ENCODE measurements at places on chromosomes 2 and 18. TPM values are rescaled to one million over a fixed set of nuclear protein-coding genes. Genes with fewer than 3 reads are reported as not detected.

AGPS gene
- 13.6 TPM for total RNA-seq

CFC1B gene
- total RNA-seq = not detected

- DNase-seq = no peak
- no peaks in the 10 kb centered on the region for H3K36me3 ChIP-seq
- H3K27ac ChIP-seq = no peak overlapping the region
- no peak overlapping the region for H3K4me3 ChIP-seq
Measured at GRCh38 chr2:17851731-17852585, 26.5 kb upstream of the KCNS3 start.

- H3K27ac ChIP-seq = no peak overlapping the region
- H3K4me1 ChIP-seq = no peaks in the 10 kb centered on the region
- no peak overlapping the region for H3K4me3 ChIP-seq
- no peaks in the 10 kb centered on the region for H3K36me3 ChIP-seq
- H3K27me3 ChIP-seq = no peaks in the 10 kb centered on the region
- no peak for DNase-seq
Measured at GRCh38 chr18:68427951-68428401, 286.9 kb downstream of the TMX3 start.

DNA sequence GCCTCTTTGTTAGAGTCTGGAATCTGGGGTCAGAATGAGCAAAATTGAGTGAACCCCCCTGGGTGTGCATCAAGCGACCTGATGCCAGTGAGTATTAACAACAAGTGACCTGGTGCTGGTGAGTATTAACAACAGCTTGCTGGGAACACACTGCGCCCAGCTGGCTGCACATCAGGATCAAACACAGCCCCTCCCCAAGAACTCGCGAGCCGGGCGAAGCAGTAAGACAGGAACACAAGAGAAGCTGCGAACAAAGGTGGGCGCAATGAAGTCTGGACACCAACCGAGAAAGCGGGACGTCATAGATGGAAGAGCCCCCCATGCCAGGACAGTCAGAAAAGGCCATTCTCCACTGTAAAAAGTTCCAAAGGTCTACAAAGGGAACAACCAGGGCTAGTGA lies 34.3 kb downstream of the CRACDL start:
- no peak overlapping the region for H3K27ac ChIP-seq
- H3K27me3 ChIP-seq = no peaks in the 10 kb centered on the region
- peak; percentile 49 for DNase-seq

ACVR1C gene
- total RNA-seq = 1.9 TPM

- H3K4me3 ChIP-seq = no peak overlapping the region
- no peak for DNase-seq
- no peaks in the 10 kb centered on the region for H3K27me3 ChIP-seq
- no peak overlapping the region for H3K27ac ChIP-seq
- no peaks in the 10 kb centered on the region for H3K36me3 ChIP-seq
- H3K4me1 ChIP-seq = no peaks in the 10 kb centered on the region
Measured at GRCh38 chr2:162370931-162371330, 27.0 kb downstream of the GCA start.

FKBP1B gene
- 8.0 TPM for total RNA-seq

GRCh38 chr2:27212626-27213471 lies 781 bp upstream of the SLC5A6 start:
- H3K27me3 ChIP-seq = no peaks in the 10 kb centered on the region
- peaks cover 26% of the 10 kb centered on the region for H3K36me3 ChIP-seq
- no peak for DNase-seq

- peak overlapping the region; percentile 100 for H3K27ac ChIP-seq
- no peaks in the 10 kb centered on the region for H3K27me3 ChIP-seq
- peaks cover 32% of the 10 kb centered on the region for H3K4me1 ChIP-seq
Measured at GRCh38 chr2:178450524-178450773, 526 bp downstream of the PRKRA start.

DOK1 gene
- total RNA-seq = 3.3 TPM

DNA sequence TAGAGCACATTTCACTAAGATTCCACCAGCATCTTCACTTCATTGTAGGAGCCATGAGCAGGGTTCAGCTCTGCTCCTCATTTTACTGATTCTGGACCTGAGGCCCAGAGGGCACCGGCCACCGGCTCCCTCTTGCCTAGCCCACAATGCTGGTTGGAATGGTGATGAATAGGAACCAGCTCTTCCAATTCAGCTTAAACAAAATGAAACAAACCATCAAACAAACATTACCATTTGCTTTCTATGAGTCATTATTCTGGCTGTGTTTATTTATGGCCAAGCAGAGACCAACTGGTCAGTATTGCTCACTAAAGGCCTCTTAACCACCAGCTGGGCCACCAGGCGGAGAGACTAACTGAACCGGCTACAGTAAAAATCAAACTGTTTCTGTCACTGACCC lies 176.7 kb downstream of the MTX2 start:
- no peak for DNase-seq
- no peak overlapping the region for H3K4me3 ChIP-seq
- H3K4me1 ChIP-seq = peaks cover 2% of the 10 kb centered on the region
- no peaks in the 10 kb centered on the region for H3K27me3 ChIP-seq

- H3K27me3 ChIP-seq = no peaks in the 10 kb centered on the region
- peaks cover 34% of the 10 kb centered on the region for H3K36me3 ChIP-seq
- peak; percentile 97 for DNase-seq
- H3K4me1 ChIP-seq = peaks cover 84% of the 10 kb centered on the region
- H3K4me3 ChIP-seq = no peak overlapping the region
Measured at GRCh38 chr2:26772064-26773001, 8.2 kb downstream of the SLC35F6 start.

GRCh38 chr18:56565046-56565445 lies 73.3 kb downstream of the TXNL1 start:
- peaks cover 12% of the 10 kb centered on the region for H3K4me1 ChIP-seq
- DNase-seq = no peak
- H3K27ac ChIP-seq = peak overlapping the region; percentile 49

GRCh38 chr2:104758199-104758620 lies 95.7 kb upstream of the POU3F3 start:
- no peak overlapping the region for H3K4me3 ChIP-seq
- H3K4me1 ChIP-seq = no peaks in the 10 kb centered on the region
- DNase-seq = no peak
- no peak overlapping the region for H3K27ac ChIP-seq

DNA sequence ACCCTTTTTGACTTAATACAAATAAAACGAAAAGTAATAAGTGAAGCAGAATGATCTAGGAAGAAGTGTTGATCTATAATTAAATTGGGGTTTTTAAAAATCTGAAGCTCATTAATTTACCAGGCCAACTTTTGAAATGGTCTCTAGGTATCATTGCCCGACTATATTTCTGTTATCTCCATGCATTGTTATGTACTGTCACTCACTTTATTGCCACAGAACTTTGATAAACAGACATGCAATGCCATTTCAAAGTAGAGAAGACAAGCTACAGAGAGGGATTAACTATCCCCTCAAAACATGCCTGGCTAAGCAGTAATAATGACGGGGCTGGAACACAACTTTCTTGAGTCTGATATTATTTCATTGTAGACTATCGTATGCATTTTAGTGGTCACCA lies 147.6 kb upstream of the ITGA4 start:
- no peak overlapping the region for H3K4me3 ChIP-seq
- DNase-seq = no peak
- H3K27me3 ChIP-seq = no peaks in the 10 kb centered on the region
- H3K4me1 ChIP-seq = no peaks in the 10 kb centered on the region
- H3K27ac ChIP-seq = no peak overlapping the region

- H3K27me3 ChIP-seq = no peaks in the 10 kb centered on the region
- H3K4me1 ChIP-seq = peaks cover 3% of the 10 kb centered on the region
- no peak for DNase-seq
- H3K4me3 ChIP-seq = no peak overlapping the region
- no peak overlapping the region for H3K27ac ChIP-seq
- peaks cover 34% of the 10 kb centered on the region for H3K36me3 ChIP-seq
Measured at GRCh38 chr2:231104115-231104713, 20.6 kb downstream of the HTR2B start.

GRCh38 chr2:63545023-63545422 lies 43.3 kb downstream of the WDPCP start:
- no peaks in the 10 kb centered on the region for H3K27me3 ChIP-seq
- no peaks in the 10 kb centered on the region for H3K4me1 ChIP-seq
- H3K27ac ChIP-seq = no peak overlapping the region
- H3K36me3 ChIP-seq = no peaks in the 10 kb centered on the region
- DNase-seq = no peak

DNA sequence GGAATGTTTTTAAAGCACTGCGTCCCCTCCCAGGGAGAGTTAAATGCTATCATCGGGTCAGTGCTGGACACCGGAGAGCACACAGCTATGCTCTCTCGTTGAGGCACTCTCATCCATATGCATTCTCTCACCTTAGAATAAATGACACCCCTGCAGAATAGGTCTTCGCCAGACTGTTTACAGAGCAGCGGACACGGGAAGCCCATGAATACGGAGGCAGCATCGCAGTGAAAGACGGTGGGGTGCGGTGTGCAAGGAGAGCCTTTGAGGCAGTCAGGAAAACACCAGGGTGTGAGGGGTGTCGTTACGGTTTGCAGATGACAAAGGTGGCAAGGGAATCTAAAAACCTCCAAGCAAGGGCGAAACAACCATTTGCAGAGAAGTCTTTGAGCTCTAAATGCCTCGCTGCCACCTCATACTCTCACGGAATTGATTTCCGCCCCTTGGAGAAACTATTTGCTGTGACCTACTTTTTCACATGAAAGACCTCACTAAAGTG lies 169.2 kb upstream of the FHL2 start:
- no peak overlapping the region for H3K4me3 ChIP-seq
- DNase-seq = no peak
- no peak overlapping the region for H3K27ac ChIP-seq
- no peaks in the 10 kb centered on the region for H3K27me3 ChIP-seq

- DNase-seq = no peak
- no peaks in the 10 kb centered on the region for H3K27me3 ChIP-seq
- no peaks in the 10 kb centered on the region for H3K4me1 ChIP-seq
- H3K27ac ChIP-seq = no peak overlapping the region
Measured at GRCh38 chr2:78535395-78535794, 490.1 kb upstream of the REG3G start.

DNA sequence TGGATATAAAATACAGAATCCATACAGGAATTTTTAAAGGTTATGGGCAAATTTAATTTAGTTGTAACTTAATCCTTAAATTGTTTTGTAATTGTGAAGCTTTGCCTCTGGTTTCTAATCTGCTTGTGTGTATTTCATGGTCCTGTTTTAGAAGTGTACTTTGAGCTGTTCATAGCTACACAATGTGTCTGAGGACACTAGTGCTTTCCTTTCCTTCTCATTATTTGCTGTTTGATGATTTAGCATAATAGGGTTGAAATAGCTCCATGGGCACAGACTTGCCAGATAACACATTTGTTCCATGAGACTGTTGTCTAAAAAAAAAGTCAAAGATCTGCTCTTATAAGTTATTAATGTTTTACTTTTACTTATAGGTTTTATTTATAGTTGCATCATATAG lies 134.2 kb downstream of the MYO1B start:
- peaks cover 17% of the 10 kb centered on the region for H3K4me1 ChIP-seq
- H3K4me3 ChIP-seq = no peak overlapping the region
- H3K27ac ChIP-seq = no peak overlapping the region
